ENCODE measurements at places on chromosomes 4 and X.

- DNase-seq = no peak
These were observed 23.6 kb downstream of the PLAC1 start for GRCh38 chrX:134634691-134635090.

GRCh38 chr4:25000639-25001038 lies 30.1 kb downstream of the LGI2 start:
- DNase-seq = no peak

DNA sequence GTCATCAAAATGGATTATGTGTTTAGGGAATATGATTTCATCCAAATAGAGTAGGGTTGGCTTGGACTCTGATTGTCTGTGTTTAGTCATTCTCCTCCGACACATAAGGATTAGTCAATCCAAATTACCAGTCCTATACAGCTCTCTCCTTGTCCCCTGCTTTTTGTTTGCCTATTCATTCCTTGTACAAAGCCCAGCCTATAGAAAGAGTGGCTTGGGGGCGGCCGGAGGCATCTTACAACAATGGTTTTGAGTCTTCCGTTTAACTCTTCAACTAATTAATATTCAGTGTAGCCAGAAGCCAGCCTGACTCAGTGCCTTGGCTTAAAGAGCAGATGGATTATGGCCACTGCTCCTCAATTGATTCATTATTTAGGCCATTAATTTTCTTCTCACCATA lies 796.6 kb upstream of the POU3F4 start:
- peak; percentile 93 for DNase-seq

DNA sequence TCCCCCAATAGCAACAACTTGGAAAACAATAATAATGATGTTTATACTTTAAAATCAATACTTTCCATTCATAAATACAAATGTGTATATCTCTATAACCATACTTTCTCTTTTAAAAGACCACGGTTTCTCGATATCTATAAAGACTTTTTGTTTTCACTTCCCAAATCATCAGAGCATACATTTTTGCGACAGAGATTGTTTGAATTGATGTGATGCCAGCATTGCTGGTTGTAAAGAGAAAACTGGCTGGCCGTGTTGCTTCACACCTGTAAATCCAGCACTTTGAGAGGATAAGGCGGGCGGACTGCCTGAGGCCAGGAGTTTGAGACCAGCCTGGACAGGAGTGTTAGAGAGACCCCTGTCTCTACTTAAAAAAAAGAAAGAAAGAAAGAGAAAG lies 77.6 kb upstream of the ZNF518B start:
- DNase-seq = no peak

DNA sequence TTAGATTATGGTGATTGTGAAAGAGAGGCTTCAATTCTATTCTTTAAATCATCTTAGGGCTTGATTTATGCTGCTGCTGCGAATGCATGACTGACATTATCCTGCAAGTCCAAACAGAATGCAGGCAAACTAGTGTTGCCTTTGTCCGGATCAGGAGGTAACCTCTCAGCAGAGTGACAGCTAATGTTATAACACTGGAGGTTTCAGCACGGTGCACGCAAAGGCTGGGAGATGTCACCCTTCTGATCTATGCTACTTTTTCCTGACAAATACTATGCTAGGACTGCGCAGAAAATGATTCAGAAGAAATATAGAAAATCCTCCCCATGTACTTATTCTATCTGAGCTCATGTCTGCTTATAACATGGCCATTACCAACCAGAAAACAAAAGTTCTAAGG lies 48.2 kb downstream of the ANOS1 start:
- no peak for DNase-seq

GRCh38 chr4:122968227-122968812 lies 45.9 kb upstream of the NUDT6 start:
- DNase-seq = no peak

DNA sequence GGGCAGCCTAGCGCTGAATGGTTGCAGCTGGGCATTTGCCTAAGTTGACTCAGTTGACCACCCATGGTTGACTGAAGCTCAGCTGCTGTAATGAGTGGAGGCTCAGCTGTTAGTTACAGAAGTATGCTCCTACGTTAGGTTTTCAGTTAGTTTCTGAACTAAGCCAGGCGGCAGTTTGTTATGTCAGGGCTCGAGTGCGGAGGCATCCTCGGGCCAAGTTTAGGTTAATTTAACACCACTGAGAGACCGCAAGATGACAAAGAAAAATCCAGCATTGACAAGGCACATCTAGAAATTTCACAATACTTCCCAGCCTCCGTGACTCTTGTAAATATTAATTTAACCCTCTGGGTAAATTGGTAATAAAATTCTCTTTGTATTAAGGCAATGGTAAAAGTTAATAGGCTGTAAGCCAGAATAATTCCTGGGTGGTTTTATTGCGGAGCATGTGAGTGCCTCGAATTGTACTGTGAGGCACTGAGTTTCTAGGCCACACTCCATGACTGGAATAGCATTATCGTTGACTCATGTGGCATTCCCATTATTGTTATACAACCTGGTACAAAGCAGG lies 33.1 kb upstream of the CDKN2AIP start:
- no peak for DNase-seq

Measured in HAP-1 (cell line).